Prostate gland (tissue), 2 donors: ENCODE measurements at places on chromosomes 6 and 20. TPM values are rescaled to one million over a fixed set of nuclear protein-coding genes. Genes with fewer than 3 reads are reported as not detected.

DNA sequence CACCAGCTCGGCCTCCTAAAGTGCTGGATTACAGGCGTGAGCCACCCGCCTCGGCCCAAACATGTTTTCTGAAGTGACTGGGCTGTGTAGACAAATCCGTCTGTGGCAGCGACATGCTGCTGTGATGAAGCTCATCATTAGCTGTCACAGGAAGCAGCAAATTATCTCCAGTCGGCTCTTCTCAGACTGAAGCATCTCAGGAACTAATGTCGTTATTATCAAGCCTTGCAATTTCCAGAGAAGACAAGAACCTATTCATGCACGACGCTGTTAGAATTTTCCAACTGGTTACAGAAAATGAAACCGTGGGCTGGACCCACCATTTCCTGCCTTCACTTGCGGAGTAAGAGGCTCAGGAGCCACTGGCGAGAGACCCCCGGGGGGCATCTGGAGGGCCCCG is 17.1 kb upstream of the NTSR1 start:
- no peak overlapping the region for H3K27ac ChIP-seq
- no peak for DNase-seq
- H3K4me1 ChIP-seq, result no peaks in the 10 kb centered on the region

POU5F1 gene
- total RNA-seq, result 21.5 TPM

HLA-DQA2 gene
- 0.45 TPM for total RNA-seq

DNA sequence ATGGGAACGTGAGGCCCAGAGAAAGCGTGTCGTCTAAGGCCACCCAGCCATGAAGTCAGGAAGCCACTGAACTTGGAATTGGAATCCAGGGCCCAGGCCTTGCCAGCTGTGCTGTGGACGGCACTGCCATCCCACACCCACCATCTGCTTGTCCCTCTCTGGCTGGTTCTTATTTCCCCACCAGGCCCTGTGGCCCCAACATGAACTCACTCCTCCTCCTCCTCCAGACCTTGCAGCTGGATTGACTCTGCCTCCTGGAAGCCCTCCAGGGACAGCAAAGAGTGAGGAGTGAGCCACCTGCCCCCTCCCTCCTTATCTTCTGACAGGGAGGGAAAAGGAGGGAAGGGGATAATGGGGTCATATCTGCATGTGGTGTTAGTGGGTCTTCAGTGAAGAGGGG is 16.0 kb upstream of the IP6K3 start:
- no peaks in the 10 kb centered on the region for H3K27me3 ChIP-seq
- no peak overlapping the region for H3K4me3 ChIP-seq
- no peak for DNase-seq
